ENCODE measurements at places on chromosomes 5 and 9.

- DNase-seq, result no peak
Measured at GRCh38 chr5:10520706-10521105, 43.2 kb upstream of the ANKRD33B start.

DNA sequence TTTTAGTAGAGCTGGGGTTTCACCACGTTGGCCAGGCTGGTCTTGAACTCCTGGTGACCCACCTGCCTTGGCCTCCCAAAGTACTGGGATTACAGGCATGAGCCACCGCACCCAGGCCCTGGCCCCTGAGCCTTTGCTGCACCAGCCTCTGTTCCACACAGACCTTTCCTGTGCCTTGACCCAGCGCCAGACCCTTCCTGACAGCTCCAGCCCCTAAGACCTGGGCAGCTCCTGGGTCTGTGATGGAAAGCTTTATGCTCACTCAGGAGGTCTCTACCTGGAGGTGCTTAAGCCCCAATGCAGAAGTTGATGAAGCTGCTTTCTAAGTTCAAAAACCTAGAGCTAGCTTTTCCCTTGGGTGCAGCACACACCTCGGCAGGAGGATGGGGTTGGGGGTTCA lies 58.8 kb upstream of the NEK6 start:
- DNase-seq, result no peak

GRCh38 chr5:158777647-158778350 lies 321.9 kb downstream of the EBF1 start:
- DNase-seq, result no peak

GRCh38 chr5:174726916-174727793 lies 2.8 kb downstream of the MSX2 start:
- DNase-seq, result no peak

- DNase-seq, result no peak
Measured at GRCh38 chr5:179420476-179420875, 75.2 kb upstream of the ADAMTS2 start.

- DNase-seq, result no peak
Measured at GRCh38 chr9:95366731-95367325, 49.3 kb upstream of the FANCC start.

- no peak for DNase-seq
Measured at GRCh38 chr9:31146485-31147166, 1237.8 kb upstream of the ACO1 start.

DNA sequence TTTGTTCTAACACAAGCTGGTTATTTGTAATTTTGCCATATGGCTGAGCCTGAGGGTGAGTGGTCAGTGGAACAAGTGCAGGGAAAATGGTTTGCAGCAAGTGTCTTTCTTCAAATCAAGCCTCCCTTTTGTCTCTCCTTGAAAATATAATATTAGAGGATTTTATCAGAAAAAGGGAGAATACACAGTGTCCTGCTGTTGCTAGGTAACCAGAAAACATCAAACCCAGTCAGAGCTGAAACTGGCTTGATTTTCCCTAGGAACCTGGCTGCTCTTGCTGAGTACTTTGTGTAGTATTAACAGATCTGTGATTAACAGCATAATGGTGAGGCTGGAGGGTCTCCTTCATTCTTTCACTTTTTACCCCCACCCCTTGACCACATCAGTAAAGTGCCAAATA lies 314.0 kb downstream of the ARHGEF28 start:
- DNase-seq, result no peak
